ENCODE measurements at places on chromosomes 3 and 15.

- no peak for DNase-seq
Observed at GRCh38 chr3:29335943-29336342, 55.1 kb downstream of the RBMS3 start.

DNA sequence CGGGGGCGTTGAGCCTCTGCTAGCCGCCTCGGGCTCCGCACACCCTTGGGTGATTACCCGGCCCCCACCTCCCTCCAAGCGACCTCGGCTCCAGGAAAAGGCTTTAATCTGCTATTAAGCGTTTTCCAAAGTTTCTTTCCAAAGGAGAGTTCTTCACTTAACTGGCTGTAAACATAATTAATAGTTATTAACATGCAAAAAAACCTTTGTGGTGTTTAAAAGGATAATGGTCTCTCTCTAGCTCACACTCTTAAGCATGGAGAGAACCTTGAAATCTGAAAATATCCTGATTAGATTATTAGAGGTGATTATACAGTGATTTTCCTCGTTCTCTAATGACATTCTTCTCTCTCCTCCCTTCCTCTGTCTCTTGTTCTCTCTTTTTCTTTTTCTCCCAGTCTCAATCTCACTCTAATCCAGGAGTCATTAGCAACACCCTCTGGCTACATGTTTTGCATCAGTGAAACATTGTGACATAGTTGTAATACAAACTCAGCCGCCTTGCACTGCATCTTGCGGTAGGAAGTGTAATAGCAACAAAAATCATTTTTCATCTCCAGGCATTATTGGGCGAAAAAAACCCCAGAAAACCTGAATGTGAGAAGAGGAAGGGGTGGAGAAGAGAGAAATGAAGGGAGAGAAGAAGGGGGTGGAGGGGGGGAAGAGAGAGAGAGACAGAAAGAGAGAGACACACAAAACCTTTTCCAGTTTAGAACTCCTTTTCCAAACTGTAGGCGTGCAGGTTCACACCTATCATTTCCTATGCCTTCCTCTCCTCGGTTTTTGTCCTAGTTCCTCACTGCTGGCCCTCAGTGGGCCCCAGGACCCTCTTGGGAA is 24.4 kb downstream of the NR2F2 start:
- peak; percentile 57 for DNase-seq

GRCh38 chr15:60548101-60548500 is 69.2 kb upstream of the ICE2 start:
- DNase-seq: no peak

- peak; percentile 24 for DNase-seq
Observed at GRCh38 chr3:66442254-66443117, 58.3 kb downstream of the LRIG1 start.

DNA sequence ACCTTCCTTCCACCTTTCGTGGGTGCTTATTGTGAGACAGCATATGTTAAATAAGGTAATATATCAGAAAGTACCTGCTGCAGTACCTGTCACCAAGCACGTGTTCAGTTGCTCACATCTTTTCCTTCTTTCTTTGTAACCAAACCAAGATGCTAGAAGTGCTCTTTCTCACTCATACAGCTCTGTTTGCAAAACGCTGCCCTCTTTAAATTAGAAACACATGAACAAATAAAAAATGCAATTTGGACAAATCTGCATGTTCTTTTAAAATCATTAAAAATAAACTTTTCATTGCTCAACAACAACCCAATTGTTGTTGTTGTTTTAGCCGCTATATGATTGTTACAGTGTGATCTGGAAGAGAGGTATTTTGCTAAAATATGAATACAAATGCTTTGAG is 193.5 kb upstream of the ZBTB20 start:
- no peak for DNase-seq

- no peak for DNase-seq
Observed at GRCh38 chr3:88180398-88180999, 30.7 kb downstream of the C3orf38 start.

DNA sequence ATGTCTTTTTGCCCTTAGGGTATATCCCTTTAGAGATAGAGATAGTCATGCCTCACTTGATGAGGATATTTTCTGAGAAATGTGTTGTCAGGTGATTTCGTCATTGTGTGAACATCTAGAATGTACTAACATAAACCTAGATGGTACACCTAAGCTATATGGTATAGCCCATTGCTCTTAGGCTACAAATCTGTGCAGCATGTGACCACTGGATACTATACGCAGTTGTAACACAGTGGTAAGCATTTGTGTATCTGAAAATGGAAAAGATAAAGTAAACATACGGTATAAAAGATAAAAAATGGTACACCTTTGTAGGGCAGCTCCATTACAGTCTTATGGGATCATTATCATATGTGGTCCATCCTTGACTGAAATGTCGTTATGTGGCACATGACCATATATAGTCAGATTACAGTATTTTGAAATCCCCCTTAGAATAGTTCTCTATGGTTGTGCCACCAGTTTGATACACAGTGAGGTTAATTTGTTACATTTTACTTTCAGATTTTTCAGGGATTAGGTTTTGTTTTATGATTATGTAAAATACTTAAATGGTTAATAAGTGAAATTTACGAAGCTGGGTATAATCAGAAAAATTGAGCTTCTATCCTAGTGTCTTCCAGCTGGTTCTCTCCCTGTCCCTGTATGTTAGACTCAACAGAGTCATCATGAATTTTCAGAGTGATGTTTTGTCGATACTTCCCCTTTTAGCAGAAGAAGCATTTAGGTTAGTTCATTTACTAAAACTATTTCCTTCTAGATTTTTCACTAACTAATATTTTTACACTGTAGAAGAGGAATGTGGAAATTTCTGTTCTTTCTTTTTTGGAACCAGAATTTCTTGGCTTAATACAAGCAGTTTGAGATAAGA is 12.8 kb downstream of the SETD5 start:
- no peak for DNase-seq

- no peak for DNase-seq
Observed at GRCh38 chr3:179309225-179310078, 13.4 kb upstream of the ZNF639 start.

- DNase-seq: no peak
Observed at GRCh38 chr3:80244390-80244789, 476.6 kb upstream of the ROBO1 start.

DNA sequence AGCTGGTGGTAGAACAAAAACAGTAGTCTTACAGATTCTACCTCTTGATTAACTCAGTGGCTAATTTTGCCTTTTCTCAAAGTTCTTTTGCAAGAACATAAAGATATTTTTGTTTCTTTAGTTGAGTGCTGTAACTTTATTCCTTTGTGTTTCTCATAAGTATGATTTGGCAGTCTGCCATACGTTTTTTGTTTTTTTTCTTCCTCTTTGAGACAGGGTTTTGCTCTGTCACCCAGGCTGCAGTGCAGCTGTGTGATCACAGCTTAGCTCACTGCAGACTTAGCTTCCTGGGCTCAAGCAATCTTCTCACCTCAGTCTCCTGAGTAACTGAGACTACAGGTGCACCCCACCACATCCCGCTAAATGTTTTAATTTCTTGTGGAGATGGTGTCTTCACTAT is 22.4 kb downstream of the B3GNT5 start:
- DNase-seq: no peak

DNA sequence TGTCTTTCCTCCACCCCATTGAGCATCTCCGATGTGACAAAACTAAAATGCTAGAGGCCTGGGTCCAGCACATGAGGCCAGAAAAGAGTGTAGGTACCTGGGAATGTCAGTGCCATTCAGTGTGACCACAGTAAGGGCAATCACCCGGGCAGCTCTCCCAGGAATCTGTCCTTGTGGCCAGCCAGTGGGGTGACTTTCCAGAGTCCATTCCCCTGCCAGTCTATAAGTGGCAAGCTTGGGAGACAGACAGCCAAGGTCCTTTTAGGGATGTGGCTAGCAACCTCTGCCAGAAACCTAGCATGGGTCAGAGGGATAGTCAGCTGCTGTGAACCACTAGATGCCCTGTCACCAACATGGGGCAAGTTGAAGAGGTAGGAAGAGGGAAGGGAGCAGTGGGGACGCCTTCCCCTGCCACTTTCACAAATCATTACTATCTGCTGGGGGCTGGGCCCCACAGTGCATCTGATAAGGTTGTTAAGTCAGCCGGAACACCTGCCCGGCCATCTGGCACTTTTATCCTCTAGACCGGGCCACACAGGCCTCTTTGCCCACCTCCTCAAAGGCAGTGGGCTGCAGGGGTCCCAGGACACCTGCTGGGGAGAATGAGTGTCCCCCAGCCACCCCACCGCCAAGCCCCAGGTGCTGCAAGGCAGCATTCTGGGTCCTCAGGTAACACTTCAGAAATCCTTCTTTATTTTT is 24.8 kb upstream of the DET1 start:
- no peak for DNase-seq

DNA sequence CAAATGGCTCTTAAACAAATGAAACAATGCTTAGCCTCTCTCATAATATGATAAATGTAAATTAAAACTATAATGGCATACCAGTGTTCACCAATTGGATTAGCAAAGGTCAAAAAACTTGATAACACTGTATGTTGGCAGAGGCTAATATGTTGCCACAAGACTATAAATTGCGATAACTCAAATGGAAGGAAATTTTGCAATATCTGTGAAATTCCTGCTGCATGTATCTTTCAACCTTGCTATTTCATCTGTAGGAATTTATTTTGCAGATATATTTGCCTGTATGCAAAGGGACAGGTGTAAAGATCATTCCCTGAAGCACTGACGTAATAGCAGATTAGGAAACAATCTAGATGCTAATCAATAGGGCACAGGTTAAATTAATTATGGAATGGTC is 191.4 kb upstream of the EIF1B start:
- no peak for DNase-seq

DNA sequence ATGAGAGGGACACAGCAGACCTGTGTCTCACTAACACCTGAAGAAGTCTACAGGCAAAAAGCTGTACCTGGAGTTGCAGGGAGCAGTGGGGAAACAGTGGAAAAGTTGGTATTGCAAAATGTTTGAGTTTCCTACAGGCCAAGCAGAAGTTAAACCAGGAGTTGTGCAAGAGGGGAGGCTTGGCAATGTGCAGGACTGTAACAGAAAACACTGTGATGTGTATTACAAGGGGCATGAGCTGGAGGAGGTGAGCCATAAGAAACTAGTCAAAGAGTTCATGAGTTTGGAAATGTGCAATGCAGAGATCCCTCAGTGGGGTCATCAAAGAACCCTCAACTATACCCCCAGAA is 47.1 kb upstream of the SERPINI2 start:
- no peak for DNase-seq

GRCh38 chr3:48285132-48285531 is 44.2 kb downstream of the ZNF589 start:
- peak; percentile 14 for DNase-seq

DNA sequence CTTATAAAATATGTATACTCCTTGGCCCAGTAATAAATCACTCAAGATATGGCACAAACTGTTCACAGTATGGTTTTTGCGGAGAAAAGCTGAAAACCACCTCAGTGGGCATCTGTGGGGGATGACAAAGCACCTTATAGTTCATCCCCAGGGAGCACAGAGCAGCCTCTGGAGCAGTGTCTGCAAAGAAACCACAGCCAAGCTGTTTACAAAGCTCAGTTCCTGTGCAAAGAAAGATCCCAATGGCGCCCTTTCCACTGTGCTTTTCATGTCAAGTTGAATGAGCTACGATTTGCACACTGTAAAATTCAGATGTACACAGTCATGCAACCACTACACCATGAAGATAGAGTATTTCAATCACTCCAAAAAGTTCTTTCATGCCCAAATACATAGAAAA is 2.5 kb upstream of the EFCC1 start:
- no peak for DNase-seq

- no peak for DNase-seq
Observed at GRCh38 chr3:69474186-69474585, 88.3 kb upstream of the FRMD4B start.
